ENCODE measurements at places on chromosomes 2 and 18.

DNA sequence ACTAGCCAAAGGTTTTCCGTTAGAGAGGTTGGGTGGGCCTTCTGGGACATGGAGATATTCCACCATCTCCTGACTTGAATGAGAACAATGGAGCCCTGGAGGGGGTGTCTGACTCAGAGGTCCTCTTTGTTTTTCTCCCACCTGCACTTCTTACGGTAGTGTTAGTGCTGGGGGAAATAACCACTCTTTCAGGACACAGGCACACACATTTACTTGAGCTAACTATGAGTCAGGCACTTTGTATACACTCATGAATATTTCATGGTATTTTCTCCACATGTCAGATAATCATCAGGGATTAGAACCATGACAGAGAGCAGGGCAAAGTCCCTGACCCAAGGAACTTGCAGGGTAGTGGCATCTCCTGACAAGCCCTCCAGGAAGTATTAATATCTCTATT is 439.1 kb downstream of the TSN start:
- no peak for DNase-seq

GRCh38 chr2:8805278-8806210 is 31.9 kb downstream of the KIDINS220 start:
- DNase-seq: no peak

- DNase-seq: peak; percentile 13
Measured at GRCh38 chr18:59357928-59358327, 1.1 kb downstream of the LMAN1 start.

DNA sequence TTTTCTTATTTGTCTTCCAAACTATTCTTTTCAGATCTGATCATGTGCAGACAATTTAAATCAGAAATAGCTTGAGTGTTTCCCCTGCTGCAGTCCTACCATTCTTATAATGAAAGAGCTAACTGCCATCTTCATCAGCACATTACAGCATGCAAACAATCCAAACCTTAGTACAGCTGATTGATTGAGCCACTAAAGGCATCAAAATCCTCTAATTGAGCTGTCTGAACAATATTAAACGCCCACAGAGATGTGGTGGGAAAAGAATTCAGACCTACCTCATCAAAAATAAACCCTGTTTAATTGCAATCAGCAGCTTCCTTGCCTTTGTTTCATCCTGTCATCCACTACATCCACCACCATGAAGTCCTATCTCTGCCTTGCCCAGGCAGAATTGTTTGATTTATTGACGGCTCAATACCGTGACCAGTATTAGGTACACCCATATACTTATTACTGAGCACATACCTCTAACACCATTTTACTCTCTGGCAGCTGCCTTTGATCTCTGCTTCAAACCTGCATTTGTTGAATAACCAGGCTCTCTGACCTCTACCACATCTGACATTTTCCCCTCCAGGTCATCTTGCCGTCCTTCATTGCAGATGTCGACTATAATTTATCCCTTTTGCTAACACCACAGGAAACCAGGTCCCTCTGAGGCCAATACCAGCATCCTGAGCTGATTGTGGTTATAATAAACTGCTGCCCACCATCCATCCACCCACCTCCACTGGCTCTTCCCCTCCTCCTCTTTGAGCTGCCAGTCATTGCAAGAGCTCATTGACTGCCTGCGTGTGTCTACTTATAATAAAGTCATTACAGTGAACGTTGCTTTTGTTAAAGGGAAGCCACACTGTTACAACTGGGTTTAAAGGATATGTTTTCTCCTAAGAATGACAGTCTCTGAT is 78.5 kb downstream of the RBM43 start:
- no peak for DNase-seq

GRCh38 chr18:78510636-78511035 is 469.0 kb upstream of the SALL3 start:
- no peak for DNase-seq

DNA sequence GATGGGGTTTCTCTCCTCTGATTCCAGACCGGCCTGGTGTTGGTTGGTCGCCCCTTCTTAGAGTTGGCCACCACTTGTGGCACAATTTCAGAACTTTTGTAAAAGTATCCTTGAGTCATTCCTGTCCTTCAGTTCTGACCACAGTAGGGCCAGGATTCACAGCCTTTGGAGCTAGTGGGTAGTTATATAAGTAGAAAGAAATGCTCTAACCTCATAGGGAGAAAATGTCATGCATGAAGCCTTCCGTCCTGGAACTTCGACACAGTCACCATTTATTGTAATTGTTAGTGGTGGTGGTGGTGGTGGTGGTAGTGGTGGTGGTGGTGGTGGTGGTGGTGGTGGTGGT is 65.4 kb downstream of the EPAS1 start:
- DNase-seq: no peak

DNA sequence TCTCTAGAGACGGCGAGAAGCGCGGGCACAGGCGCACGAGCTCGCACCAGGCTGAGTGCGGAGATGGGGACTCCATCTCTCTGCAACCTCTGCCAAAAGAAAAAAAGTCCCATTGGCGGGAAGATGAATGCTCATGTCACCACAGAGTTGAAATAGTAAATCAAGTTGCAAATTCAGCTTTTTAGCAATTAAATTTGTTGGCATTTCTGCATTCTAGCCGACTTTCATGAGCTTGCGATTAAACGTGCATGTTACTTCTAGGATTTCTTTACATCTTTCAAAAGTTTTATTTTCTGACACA is 588 bp downstream of the CHAC2 start:
- no peak for DNase-seq

DNA sequence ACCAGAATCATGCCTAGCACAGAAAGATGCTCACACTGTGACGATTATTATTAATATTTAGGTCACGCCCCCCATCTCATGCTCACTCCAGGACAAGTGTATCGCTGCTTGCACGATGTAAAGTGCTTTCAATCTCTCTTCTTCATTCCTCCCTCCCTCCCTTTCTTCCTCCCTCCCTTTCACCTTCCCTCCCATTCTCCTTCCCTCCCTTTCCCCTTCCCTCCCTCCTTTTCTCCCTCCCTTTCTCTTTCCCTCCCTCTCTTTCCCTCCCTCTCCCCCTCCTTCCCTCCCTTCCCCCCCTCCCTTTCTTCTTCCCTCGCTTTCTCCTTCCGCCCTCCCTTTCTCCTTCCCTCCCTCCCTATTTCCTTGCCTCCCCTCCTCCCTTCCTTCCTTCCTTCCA is 19.6 kb downstream of the TGOLN2 start:
- no peak for DNase-seq

- no peak for DNase-seq
Measured at GRCh38 chr18:77470569-77471413, 221.1 kb downstream of the GALR1 start.

- no peak for DNase-seq
Measured at GRCh38 chr2:29530281-29530680, 391.1 kb downstream of the ALK start.

- DNase-seq: no peak
Measured at GRCh38 chr2:35962585-35963146, 392.9 kb upstream of the CRIM1 start.

DNA sequence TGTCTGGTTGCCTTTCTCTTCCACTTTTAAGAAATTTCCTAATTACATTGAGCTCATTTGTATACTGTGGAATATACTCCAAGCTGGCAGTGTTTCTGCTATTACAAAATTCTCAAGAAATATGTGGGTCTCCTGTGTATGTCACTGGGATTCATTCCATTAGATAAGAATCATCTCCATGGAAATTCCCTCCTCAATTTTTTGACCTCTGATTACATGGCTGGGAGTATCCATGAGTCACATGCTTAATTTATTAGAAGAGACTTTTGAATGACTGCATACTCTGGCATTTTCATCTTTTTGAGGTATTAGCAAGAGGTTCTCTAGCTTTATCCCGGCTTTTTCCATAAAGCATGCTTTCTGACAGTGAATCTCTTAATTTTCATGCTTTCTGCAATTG is 665.5 kb upstream of the CNTNAP5 start:
- DNase-seq: no peak

DNA sequence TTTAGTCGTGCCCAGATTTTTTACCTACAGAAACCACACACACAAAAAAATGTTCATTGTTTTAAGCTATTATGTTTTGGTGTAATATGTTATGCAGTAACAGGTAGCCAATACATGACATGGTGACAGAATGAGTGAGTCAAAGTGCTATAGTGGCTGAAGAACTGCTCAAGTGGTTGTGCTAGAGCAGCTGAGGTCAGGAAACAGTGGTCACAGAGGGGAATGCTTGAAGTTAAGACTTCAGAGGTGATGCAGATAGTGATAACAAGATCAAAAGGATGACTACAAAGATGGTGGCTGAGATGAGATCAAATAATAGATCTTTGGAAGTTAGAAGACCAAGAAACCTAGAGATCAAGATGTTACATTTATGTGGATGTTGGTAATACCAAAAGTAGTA is 174.3 kb downstream of the KCNE4 start:
- DNase-seq: no peak

DNA sequence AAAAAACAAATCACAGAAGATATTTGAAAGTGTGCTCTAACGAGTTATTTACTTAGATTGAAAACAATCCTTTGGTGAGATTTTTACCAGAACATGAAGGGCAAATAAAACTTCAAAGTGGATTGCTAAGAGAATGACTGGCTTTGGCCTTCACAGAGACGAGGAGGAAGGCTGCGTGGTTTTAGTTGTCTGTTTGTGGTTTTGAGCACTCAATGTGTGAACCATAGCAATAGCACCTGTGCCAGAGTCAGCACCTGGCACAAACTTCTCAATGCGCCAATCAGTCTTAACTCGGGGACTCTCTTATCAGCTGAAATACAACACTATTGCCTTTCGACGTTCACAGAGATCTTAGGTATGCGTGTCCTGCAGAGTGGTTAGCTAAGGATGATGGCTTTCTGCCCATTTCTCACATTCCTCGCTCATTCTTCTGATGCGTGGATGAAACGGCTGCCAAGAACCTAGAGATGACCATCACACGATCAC is 70.0 kb downstream of the MBP start:
- peak; percentile 75 for DNase-seq

- no peak for DNase-seq
Measured at GRCh38 chr2:149400997-149401396, 70.6 kb downstream of the LYPD6 start.

DNA sequence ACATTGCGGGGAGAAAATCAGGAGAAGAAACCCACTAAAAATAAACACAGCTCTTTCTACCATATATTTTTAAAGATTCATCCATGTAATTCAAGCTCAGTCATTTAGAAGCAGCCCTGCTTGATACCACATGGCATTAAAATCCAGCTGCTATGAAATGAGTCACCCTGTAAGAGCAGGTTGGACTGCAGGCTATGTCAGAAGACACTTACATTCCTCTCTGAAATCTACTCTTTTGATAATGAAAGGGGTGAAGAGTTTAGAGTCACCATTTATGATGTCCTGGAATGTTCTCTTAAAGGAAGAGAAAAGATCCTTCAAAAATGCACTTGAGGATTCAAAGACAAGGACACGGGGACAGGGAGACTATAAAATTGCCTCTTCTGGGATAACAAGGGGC is 100.6 kb upstream of the APCDD1 start:
- no peak for DNase-seq

- no peak for DNase-seq
Measured at GRCh38 chr2:60353863-60354262, 199.6 kb downstream of the BCL11A start.

DNA sequence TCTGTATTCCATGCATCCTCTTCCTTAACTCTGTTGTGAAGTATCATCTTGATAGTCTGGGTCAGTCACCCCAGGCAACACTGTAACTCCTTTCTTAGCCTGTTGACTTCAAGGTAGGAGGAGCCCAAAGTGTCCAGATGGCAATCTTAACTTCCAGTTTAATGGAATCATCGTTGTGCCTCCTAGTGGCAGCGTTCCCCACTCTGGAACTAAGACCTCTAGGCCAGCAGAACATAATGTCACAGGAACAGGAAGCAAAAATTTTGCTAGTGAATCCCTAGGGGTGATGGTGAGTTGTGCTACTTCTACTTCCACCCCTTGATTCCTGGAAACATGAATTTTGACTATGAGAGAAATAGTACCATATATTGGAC is 11.7 kb downstream of the SGPP2 start:
- no peak for DNase-seq

GRCh38 chr2:128041561-128041960 is 13.7 kb upstream of the SAP130 start:
- no peak for DNase-seq

GRCh38 chr2:21022792-21023367 is 21.0 kb downstream of the APOB start:
- DNase-seq: no peak
